ENCODE measurements at places on chromosomes 5 and 9.

DNA sequence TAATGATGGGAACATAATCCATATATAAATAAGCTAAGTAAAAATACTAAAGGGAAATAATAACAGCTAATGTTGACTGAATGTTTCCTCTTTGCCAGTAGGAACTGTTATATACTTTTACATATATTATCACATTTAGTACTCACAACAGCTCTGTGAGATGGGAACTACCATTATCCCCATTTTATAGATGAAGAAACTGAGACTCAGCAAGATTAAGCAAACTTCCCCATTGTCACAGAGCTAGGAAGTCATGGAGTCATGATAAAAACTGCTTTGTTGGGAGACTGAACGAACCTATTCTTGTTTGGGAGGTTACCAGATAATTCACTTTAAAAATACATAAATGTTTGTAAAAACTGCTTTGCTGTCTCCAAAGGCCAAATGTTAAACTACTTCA lies 23.4 kb downstream of the WNT8A start:
- no peak for DNase-seq

- DNase-seq: no peak
Observed at GRCh38 chr5:138870611-138871010, 4.5 kb downstream of the LRRTM2 start.

DNA sequence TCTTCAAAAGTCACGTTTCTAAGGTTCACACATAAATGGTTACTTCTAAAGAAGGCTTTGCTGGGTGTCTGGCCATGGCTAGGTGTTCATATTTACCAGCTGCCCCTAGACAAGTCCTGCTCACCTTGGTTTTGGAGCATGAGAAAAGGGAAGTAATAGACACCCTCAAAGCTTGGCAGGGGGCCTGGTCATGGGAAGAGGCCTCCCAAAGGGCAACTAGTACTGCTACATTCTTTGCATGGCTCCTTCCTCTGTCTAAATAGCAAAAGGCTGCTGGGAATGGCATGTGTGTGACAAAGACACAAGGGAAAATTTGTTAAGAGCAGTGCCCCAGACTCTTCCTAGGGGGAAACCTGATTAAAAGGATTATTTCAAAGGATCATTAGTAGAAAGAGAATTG lies 93.4 kb downstream of the NRG2 start:
- DNase-seq: no peak

- DNase-seq: no peak
Observed at GRCh38 chr5:155772009-155772662, 554.8 kb upstream of the SGCD start.

GRCh38 chr5:169408731-169409130 lies 107.8 kb upstream of the SLIT3 start:
- DNase-seq: no peak

DNA sequence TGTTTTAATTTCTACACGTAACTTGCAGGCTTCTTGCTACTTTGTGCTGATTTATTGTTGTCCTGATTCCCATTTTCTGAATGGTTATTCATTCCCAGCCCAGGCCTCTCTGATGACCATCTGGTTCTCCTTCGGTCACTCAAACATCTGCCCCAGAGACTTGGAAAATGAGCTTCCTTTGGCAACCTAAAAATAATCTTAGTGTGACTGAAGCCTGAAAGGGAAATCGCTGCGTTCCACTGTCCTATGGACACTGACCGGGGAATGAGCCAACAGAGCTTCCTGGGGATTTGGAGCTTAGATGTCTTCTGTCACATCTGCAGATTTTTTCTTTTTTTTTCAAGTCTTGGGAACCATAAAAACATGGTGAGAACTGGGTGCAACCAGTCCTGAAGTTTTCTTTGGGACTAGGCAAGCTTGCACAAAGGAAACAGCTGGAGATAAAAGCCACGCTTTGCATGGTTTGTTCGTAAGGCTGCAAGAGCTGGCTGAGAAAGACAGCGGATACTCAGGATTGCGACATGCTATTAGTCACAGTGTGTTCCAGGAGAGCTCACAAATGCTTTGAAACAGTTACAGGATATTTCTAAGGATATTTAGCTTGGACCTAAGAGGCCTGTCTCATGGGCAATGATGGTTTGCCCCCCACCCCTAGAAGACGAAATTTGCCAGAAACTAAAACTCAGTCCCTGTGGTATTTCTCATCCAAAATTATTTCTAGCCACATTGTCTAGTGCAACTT lies 146.2 kb downstream of the GOLPH3 start:
- no peak for DNase-seq

- DNase-seq: no peak
Observed at GRCh38 chr5:93607367-93608258, 24.6 kb downstream of the NR2F1 start.

DNA sequence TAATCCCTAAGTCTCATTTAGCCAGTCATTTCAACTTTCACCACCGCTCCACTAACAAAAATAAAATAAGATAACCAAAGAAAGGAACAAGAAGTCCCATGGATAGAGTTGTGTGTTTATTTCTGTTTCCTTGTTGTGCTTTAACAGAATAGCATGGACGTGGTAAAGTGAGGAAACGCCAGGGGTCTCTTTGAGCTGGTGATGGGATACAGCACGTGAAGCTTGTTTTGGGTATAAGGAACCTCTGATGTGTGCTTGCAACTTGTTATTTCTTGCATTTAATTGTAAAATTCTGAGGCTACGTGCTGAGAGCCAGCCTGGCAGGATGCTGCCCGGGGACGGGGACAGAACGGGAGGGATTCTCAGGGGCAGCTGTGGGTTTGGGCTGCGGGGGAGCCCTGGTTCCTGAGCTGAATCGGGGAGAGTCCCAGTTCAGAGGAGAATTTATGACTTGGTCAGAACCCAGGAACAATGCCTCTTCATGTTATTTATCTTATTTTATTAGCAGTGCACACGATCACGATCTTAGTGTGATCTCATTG lies 63.4 kb downstream of the ANKRD33B start:
- DNase-seq: no peak

GRCh38 chr5:1212271-1212670 lies 10.9 kb downstream of the SLC6A19 start:
- no peak for DNase-seq

DNA sequence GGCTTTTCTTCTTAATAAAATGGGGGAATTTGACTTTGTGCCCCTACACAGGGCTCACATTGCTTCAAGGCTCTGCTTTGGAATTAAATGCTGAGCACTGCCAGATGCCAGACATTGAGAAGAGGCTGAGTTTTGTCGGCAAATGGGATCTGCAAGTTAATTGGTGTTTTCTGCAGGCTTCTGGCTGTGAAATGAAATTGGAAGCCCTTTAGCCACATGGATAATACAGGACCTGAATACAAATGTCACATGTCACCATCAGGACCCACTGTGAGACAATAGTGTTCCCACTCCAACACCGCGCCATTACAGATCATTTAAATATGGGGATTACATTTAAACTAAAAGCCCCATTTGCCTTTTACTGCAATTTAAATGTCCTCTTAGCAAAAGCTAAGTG lies 164.4 kb downstream of the ZSWIM6 start:
- no peak for DNase-seq

DNA sequence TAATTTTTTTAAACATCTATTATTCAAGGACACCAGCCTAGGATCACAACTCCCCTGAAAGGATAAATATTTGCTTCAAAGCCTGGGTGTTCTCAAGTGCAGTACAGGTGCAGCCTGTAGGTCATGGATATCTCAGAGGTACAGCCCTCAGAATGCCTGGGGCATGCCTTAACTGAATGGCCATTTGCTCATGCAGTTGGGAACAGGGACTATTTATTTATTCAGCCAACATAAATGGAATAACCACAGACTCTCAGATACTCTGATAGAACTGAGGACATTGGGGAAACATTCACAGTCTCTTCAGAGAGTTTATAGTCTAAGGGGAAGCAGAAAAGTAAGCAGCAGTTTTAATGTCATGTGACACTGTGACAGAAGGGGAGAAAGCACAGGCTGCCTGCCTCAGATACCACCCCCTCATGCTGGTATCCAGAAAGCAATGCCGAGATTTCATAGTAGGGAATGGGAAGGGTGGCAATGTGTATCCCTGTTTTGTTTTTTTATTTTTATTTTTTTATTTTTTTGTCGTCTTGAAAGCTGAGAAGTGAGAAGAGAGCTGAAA lies 112.6 kb downstream of the MACIR start:
- no peak for DNase-seq

GRCh38 chr5:136128481-136128880 lies 4.2 kb upstream of the SMAD5 start:
- DNase-seq: no peak

- no peak for DNase-seq
Observed at GRCh38 chr5:3925022-3925421, 329.4 kb downstream of the IRX1 start.

- DNase-seq: no peak
Observed at GRCh38 chr5:115257981-115258380, 4.7 kb downstream of the PGGT1B start.

GRCh38 chr5:89560696-89561095 lies 677.7 kb upstream of the MEF2C start:
- no peak for DNase-seq

DNA sequence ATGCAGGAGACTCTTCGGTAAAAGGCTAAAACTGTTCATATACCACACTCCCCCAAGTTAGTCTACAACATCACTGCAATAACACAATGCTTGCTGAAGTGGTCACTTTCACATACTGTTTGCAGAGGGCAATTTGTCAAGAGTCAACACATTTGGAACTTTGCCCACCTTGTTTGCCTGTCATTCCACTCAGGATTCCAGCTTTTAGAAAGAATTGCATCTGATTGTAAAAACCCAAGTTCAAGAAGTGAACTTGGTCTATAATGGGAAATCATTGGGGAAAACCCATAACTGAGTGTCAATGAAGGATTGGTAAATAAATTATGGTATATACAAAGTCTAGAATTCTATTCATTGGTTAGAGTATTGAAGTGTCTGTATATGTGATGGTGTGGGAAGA lies 120.5 kb downstream of the GADD45G start:
- DNase-seq: no peak

- no peak for DNase-seq
Observed at GRCh38 chr5:3325972-3326840, 269.4 kb upstream of the IRX1 start.

DNA sequence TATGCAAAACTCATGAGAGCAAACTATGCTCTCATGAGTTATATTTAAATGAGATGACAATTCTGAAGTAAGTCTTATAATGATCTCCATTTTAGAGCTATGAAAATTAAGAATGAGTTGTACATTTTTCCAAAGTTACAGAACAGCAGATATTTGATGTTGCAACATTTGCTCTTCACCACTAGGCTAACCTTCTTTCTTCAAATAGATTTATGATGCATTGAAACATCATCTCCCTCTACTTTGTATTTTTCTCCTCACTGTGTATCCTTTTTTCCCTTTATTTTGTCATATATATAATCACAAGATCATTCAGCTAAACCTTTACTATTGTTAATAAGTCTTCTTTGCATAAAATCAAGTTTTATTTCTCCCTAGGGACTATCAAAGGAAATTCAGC lies 497.7 kb upstream of the TYRP1 start:
- no peak for DNase-seq

GRCh38 chr5:87246061-87246460 lies 21.6 kb upstream of the RASA1 start:
- DNase-seq: no peak

- no peak for DNase-seq
Observed at GRCh38 chr5:14659821-14660607, 4.5 kb upstream of the OTULIN start.

- peak; percentile 65 for DNase-seq
Observed at GRCh38 chr5:56328753-56329560, 95.8 kb upstream of the ANKRD55 start.

- no peak for DNase-seq
Observed at GRCh38 chr5:173707392-173707791, 90.9 kb upstream of the BOD1 start.

- DNase-seq: no peak
Observed at GRCh38 chr9:16308645-16309044, 561.8 kb downstream of the BNC2 start.

DNA sequence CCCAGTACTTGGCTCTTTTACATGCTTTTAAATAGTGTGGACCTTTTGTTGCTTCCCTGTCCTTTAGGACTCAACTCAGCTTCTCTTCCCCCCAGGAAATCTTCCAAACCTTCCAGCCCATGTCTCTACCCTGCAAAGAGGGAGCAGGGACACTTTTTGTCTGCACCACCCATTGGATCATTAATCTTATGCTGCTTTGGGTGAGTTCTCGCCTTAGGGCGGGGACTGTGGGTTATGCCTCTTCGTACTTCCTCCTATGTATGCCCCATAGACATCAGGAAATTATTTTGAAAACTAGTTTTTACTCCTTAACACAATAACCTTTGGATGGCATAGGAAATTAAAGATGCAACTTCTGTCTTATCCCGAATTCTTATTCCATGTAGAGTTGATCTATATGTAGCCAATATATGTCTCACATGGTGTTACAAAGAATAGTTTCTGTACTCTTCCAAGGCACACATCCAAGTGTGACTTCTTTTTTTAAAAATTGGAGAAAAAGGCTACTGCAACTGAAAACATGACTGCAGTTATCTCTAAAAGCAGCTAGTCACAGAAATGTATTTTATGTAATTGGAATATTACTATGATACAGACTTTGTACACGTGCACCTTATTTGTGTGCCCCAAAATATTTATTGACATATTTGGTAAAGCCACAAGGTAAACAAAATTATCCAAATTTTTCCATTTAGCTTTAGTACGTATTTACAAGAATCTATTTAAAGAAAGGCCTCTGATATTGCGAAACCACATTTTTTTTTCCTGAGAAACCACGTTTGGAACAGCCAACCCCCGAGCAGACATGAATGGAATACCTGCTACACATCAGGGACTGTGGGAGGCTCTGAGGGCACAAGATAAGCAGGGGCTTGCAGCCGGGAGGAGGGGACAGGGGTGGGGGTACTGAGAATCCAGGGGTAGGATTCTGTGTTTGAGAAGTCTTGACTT lies 133.6 kb downstream of the WDR41 start:
- no peak for DNase-seq

DNA sequence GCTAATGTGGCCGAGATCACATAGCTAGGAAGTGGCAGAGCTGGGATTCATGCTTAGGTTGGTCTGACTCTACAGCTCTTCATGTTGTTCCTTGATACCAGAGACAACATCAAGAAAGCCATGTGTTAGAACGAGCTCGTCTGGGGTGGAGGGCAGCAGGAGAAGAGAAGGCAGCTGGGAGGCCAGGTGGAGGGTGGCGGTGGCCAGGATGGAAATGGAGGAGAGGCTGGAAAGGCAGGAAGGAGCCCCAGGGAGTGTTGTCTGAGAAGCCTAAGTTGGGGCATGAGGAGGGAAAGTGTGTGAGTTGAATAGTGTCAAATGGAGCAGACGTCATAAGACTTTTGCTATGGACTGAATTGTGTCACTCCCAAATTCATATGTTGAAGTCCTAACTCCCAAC lies 315.3 kb downstream of the GADD45G start:
- no peak for DNase-seq

GRCh38 chr5:180575571-180575970 lies 15.7 kb downstream of the SCGB3A1 start:
- no peak for DNase-seq

GRCh38 chr9:126794441-126794840 lies 10.4 kb upstream of the ZBTB43 start:
- DNase-seq: no peak

- no peak for DNase-seq
Observed at GRCh38 chr5:87570366-87570765, 157.6 kb upstream of the CCNH start.

- DNase-seq: no peak
Observed at GRCh38 chr9:124140941-124141568, 116.7 kb upstream of the NEK6 start.

Data from stimulated activated CD4-positive, alpha-beta T cell treated with anti-CD3 and anti-CD28 coated beads, Interleukin-1b, Interleukin-23, amount 100 ng/mL, for 48 hours (primary cell).